ENCODE measurements at places on chromosomes 11 and 22.

GRCh38 chr11:129917231-129917630 is 21.9 kb upstream of the NFRKB start:
- no peak for DNase-seq

- no peak for DNase-seq
Observed at GRCh38 chr22:25876871-25877270, 134.9 kb downstream of the MYO18B start.

DNA sequence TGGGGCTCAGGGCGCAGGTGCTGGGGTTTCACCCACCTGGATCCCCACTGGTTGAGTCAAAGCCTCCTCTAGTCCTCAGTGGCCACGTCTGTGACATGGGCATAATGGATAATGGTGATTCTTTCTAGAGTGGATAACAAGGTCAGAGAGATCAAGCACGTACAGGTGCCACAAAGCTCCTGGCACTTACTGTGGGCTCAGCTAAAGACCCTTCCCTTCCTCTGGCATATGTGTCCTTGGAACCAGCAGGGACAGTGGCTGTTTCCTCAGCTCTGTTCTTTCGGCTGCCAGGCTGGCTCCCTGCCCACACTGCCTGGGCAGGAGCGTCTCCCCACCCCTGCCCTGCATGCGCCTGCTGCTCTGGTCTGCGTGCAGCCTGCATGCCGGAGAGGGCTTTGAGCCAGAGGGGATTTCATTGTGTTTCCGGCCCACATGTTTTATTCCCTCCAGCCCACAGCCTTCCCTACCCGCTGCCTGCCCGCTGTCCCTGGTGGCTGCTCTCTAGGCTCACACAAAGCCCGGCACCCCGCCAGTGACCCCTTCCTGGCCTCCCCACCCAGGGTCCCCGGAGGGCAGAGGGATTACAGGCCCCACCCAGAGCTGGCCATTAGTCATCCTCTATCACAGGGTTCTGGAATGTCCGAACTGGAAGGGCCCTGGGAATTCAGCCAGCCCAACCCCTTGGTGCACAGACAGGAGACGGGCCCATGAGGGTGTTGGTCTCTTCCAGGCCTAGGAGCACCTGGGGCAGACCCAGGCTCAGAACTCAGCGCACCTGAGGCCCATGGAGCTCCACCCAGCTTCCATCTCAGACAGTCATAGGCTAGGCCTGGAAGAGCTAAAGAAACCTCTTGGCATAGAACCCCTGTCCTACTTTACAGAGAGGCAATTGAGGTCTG is 55.3 kb upstream of the GCAT start:
- peak; percentile 87 for DNase-seq

DNA sequence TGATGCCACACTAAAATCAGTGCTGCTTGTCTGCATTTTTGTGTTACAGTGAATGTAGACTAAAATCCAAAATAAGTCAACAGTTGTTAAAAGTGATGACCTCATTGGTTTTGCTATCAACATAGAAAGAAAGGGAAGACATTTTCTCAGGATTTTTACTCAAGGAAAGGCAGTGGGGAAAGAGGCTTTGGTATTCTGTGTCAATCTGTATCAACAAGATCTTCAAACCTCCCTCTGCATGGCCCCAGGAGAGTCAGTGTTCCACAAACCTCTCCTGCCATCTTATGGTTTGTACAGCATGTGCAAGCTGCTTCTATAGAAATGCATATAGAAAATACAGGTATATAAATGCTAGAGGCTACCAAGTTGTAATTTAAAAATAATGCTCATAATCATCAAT is 13.8 kb upstream of the OR51M1 start:
- peak; percentile 51 for DNase-seq

DNA sequence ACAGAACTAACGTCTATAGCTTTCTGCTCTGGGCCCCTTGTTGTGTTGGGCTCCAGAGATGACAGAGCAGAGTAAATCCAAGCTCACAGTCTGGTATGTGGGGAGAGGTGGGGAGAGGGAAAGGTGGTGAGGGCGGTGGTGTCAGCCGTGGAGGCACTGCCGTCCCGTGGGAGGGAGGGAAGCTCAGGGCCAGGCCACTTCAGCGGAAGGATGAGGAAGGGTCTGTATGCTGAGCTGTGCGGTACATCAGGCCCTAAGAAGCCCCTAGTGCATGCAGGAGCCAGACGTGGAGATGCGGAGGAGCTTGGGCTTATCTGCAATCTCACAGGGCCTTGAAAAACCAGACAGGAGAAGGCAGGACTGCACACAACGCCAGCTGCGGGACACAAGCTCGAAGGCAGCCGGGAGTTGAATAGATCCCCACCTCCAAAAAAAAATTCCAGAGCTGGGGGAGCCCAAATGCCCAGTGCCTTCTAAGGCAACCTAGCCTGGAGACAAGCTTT is 1.5 kb downstream of the KRTAP5-5 start:
- DNase-seq, result no peak

GRCh38 chr11:102560555-102561011 is 30.0 kb upstream of the MMP7 start:
- DNase-seq, result no peak

DNA sequence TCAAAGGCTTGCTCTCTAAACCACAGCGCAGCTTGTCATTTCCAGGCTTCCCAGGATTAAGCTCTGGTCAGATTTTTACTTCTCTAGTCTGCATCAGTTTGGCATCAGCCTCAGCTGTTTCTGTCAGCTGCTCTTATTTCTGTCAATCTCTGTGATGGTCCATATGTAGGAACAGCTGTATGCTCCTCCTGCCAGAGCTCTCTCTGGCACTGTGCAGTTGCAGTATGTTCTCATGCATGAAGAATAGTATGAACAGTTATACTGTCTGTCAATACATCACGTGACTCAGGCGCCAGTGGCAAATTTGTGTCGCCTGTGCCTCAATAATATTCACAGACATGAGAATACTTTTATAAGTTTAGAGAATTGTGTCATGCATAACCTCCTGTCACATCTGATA is 6.7 kb downstream of the OR6M1 start:
- no peak for DNase-seq

DNA sequence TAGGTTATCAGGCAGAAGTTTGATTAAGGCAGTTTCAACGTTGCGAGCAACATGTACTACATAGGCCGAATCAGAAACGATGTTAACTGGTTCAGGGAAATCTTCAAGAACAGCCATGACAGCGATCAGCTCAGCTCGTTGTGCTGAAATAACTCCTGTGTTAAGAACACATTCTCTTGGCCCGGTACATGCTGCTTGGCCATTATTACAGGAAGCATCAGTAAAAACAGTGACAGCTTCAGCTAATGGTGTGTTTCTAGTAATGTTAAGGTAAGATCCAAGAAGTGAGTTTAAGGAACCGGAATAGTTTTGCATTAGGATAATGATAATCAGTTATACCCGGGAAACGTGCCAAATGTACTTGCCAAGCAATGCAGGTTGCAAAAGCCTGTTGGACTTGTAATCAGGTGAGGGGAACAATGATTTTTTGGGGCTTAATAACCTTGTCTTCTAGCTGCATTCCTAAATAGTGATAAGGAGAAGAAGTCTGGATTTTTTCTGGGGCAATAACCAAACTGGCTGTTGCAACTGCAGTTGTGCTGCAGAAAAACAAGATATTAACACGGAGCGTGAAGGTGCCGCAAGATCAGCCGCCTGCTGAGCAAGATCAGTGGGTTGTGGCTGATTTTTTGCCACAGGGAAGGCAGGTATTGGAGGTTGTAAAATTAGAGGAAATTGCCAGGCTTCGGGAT is 14.3 kb downstream of the OR52K1 start:
- no peak for DNase-seq

DNA sequence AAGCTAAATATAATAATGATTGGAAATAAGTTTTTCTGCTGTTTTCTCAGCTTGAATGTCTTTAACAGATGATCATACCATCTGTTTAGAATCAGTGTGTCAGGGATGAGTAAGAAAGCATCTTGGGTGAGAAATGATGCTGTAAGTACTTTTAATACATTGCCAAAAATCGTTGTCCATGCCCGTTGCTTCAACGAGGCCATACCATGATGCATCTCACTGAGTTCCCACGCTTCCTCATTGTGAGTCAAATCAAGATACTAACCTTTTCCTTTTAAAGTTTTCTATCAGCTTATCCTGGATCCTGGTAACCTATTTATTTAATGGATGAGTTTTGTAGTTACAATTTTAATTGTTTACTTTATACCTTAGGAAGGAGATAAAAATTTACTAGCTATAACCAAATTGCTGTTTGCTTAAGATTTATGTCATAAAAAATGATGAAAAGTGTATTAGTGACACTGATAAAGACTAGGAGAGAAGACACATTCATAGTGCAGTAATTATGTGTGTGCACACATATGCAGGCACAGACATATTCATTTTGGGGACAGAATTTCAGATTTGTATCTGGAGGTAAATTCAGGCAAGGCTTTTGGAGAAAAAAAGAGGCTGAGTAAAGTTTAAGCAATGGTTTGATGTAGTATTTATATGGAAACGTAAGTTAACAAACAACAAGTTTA is 154.8 kb downstream of the UVRAG start:
- DNase-seq, result no peak

GRCh38 chr22:17319546-17319945 is 49.7 kb upstream of the CECR2 start:
- DNase-seq, result no peak

DNA sequence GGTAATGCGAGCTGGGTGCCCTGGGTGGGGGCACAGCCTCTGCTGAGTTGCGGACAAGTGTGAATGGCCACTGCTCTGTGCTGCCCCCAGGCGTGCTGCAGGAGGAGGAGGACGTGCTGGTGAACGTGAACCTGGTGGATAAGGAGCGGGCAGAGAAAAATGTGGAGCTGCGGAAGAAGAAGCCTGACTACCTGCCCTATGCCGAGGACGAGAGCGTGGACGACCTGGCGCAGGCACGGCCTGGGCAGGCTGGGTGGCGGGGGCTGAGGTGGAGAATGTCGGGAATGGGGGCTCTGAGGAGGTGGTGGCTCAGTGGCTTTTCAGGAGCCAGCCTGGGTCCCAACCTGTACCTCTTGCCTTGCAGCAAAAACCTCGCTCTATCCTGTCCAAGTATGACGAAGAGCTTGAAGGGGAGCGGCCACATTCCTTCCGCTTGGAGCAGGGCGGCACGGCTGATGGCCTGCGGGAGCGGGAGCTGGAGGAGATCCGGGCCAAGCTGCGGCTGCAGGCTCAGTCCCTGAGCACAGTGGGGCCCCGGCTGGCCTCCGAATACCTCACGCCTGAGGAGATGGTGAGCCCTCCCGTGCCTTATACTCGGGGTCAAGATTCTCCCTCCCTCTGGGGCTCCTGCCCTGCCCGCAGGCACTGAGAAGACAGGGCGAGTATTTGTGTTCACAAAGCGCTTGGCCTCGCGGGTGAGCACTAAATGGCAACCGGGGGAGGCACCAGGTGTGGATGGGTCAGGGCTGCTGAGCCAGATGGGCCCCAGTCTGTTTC is 4.6 kb downstream of the SART1 start:
- DNase-seq, result no peak

- no peak for DNase-seq
Observed at GRCh38 chr11:97717922-97718321, 1302.8 kb upstream of the CNTN5 start.

GRCh38 chr11:122069707-122070360 is 46.2 kb downstream of the BLID start:
- peak; percentile 61 for DNase-seq

GRCh38 chr11:37465221-37465620 is 867.2 kb upstream of the RAG2 start:
- DNase-seq, result no peak

DNA sequence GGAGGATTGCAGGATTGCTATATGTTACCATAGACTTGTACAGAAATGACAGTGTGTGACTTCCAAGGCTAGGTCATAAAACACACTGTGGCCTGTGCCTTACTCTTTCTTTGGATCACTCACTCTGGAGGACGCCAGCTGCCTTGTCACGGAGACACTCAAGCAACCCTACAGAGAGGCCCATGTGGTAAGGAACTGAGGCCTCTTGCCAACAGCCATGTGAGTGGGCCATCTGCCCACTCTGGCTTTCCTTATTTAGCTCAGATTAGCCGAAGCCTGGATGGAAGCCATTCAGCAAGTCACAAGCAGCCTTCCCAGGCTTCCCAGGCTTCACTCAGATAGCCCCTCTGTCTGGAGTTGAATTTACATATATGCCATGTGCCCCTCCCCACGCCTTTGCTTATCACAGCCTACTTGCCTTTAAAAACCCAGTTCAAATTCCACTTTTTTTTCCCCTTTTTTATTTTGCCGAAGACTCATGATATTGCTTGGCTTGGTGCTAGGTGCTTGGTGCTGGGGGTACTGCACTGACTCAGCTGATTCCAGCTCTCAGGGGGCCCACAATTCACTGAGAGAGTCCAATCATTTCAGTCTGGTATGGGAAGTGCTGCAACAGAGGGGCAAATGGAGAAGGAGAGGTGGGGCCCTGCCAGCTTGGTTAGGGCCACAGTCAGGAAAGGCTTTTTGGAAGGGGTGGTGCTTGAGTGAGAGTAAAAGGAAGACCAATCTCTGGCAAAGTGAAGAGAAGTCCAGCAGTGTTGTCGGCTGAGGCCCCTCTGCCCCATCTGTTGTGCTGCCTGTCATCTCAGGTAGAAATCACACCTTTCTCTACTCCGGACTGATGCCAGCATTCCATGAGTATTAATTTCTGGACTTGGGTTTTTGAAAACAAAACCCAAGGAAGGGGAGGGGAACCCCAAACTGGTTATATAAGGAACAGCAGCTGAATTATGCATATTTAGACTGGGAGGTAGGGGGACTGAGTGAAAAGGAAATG is 14.5 kb upstream of the P4HA3 start:
- DNase-seq, result no peak

- no peak for DNase-seq
Observed at GRCh38 chr11:93410441-93410840, 79.9 kb downstream of the DEUP1 start.

- no peak for DNase-seq
Observed at GRCh38 chr22:31635638-31636306, 26.2 kb downstream of the PISD start.

DNA sequence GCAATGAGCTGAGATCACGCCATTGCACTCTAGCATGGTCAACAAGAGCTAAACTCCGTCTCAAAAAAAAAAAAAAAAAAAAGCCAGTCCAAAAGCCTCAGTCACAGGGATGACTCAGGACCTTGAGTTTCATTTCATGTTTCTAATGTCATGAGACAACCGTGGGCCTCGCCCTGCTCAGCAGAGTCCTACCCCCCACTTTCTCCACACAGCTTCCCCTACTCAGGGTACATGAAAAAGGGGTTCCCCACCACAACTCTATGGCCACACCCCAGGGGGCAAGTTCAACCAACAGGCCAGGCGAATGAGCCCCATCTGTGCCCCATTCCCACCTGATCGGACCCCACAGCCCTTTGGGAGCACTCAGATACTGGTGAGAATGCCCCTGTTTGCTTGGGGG is 24.3 kb upstream of the ADA2 start:
- DNase-seq, result no peak

DNA sequence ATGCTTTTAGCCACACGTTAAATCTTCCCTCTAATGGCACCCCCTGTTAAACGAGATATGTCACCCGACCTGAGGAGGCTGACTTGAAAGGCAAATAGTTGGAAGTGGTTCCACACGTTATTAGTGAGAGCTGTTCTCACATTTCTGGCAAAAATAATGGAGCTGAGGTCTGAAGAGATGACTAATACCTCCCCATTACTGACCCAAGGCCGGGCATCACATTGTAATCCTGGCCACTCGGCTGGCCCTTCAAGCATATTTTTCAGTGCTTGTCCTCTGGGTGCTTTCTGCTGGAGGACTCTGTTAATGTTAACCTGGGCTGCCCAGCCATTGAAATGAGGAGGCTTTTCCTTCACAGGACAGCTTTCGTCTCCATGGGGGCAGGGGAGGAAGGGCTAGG is 260.0 kb upstream of the CADM1 start:
- no peak for DNase-seq
